ENCODE measurements at places on chromosomes 11 and 22.

- DNase-seq, result peak; percentile 48
Observed at GRCh38 chr11:66070604-66071380, 720 bp downstream of the PACS1 start.

- no peak for DNase-seq
Observed at GRCh38 chr11:117083011-117083935, 15.0 kb downstream of the SIK3 start.

DNA sequence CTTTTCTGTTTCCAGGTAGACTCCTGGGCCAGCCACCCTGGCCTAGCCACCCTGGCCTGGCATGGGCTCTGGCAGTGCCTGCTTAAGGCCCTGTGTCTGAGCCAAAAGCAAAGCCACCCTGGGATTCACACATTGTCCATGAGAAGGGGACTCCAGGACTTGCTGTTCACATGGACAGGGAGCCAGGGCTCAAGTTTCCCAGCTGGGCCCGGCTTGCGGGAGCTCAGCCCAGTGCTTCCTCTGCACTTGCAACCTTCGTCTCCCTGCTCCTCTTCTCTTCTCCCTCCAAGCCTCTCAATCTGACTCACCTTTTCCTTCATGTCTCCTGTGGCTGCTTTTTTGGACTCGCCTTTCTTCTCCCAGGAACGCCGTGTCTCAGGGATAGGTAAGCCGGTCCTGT lies 130.3 kb downstream of the MICAL2 start:
- DNase-seq, result no peak

GRCh38 chr11:76600124-76600655 lies 70.4 kb downstream of the LRRC32 start:
- no peak for DNase-seq
